Prostate gland (tissue), 2 donors: ENCODE measurements at places on chromosomes 1 and 21.

DNA sequence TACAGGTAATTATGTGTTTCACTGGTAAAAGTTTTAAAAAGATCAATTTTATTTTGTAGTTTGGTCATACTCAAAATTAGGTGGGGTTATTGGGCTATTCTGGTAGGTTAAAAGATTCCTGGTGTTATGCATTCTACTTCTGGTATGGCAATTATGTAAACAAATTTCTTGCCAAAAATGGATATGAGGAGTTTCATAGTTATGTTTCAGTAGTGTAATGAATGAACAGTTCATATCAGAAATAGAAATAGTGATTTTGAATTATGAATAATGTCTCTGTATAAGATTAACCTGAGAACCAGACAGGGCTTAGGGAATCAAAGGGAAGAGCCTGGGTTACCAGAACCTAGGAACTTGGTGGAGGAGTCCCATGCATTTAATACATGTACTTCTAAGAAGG lies 15.9 kb downstream of the ATF6 start:
- H3K4me3 ChIP-seq, result no peak overlapping the region
- H3K36me3 ChIP-seq, result no peaks in the 10 kb centered on the region
- no peaks in the 10 kb centered on the region for H3K4me1 ChIP-seq
- H3K27me3 ChIP-seq, result no peaks in the 10 kb centered on the region
- no peak for DNase-seq

DNA sequence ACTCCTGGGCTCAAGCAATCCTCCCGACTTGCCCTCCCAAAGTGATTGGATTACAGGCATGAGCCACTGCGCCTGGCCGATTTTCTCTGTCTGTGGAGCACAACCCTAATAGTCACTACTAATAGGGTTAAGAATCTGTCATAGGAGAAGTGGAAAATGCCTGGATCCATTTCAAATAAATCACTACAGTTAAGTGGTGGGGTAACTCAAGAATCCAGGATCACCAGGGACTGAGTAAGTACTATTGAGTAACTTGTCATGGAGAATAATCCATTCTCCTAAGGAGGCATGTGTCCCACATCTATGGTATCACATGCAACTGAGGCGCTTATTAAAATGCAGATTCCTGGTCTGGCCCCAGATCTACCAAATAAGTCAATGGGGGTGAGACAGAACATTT lies 53.2 kb downstream of the OPTC start:
- no peak overlapping the region for H3K27ac ChIP-seq
- no peak overlapping the region for H3K4me3 ChIP-seq
- DNase-seq, result no peak
- H3K4me1 ChIP-seq, result no peaks in the 10 kb centered on the region
- no peaks in the 10 kb centered on the region for H3K36me3 ChIP-seq

- H3K4me3 ChIP-seq, result peak overlapping the region; percentile 31
- peak overlapping the region; percentile 59 for H3K27ac ChIP-seq
- H3K36me3 ChIP-seq, result no peaks in the 10 kb centered on the region
Measured at GRCh38 chr1:223748405-223748772, 36.0 kb downstream of the CAPN2 start.

- H3K4me1 ChIP-seq, result no peaks in the 10 kb centered on the region
- no peaks in the 10 kb centered on the region for H3K27me3 ChIP-seq
- H3K27ac ChIP-seq, result no peak overlapping the region
- no peak overlapping the region for H3K4me3 ChIP-seq
Measured at GRCh38 chr1:221159608-221160007, 280.4 kb downstream of the HLX start.

DNA sequence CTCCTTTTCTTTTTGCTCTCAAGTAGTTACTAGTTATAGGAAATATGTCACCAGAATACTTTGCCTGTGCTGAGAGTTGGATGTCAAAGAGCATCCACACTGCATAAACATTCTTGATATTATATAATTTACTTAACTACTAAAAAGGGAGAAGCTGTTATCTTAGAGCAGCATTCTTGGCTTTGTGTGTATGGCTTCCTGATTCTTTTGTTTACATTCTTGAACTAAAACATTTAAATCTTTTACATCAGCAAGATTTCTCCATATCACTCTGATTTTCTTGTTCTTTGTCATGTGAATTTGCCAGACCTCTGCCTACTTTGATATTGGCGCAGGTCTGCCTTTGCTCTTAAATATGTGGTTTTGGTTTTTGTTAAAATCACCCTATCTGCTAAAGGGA lies 48.8 kb downstream of the SUCO start:
- no peaks in the 10 kb centered on the region for H3K27me3 ChIP-seq
- no peak overlapping the region for H3K27ac ChIP-seq
- no peak for DNase-seq
- H3K36me3 ChIP-seq, result no peaks in the 10 kb centered on the region

DNA sequence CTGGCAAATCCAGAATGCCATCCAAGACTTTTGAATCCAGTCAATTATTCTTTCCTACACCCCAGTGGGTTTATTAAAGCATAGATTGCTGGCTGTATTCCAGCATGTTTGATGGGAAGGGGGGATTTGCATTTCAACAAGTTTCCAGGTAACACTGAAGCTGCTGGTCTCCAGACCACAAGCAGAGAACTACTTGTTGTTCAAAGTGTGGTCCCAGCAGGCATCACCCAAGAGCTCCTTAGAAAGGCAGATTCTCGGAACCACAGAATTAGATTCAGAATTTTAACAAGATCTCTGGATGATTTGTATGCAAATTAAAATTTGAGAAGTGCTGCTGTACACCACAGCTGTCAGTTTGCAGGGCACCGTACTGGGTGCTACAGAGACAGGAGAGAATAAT lies 216.3 kb upstream of the FAM78B start:
- H3K27me3 ChIP-seq, result no peaks in the 10 kb centered on the region
- no peaks in the 10 kb centered on the region for H3K4me1 ChIP-seq
- no peak overlapping the region for H3K27ac ChIP-seq
- no peak overlapping the region for H3K4me3 ChIP-seq
- H3K36me3 ChIP-seq, result no peaks in the 10 kb centered on the region

DNA sequence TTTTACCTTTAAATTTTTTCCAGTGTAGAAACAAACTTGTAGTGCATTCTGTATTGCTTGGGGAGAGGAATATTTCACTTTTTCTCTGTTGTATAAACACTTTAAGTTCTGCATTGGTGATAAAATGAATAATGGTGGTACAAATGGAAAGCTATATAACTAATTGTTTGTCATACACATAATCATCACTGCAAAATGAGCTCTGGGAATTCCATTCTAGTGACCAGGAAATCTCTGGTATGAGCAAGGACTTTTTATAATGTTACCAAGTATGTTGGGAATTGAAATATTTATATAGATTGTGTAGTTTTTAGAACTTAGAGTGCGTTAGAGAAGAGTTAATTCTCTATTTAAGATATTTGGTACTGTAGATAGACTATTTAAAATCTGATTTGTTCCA lies 5.0 kb upstream of the FMN2 start:
- no peaks in the 10 kb centered on the region for H3K36me3 ChIP-seq
- no peak overlapping the region for H3K4me3 ChIP-seq
- H3K27me3 ChIP-seq, result peaks cover 3% of the 10 kb centered on the region

DNA sequence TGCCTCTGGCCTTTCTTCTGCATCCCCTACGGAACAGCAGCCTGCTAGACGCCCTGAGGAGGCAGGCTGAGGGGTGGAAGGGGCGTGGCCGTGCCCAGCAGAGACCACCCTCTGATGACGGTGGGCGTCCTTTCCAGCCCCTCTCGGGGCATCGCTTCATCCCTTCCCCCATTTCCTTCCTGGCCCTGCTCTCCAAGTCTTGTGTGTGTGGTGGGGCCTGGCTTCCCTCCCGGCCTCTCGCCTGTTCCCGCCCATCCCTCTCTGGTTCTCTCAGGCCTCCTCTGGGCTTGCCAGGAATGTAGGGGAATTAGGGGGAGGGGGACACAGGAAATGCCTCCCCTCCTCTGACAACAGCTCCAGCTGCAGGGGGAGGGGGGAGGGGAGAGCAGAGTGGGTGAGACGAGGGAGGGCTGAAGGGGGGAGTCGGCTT lies 51.1 kb downstream of the SKI start:
- no peaks in the 10 kb centered on the region for H3K27me3 ChIP-seq
- peaks cover 23% of the 10 kb centered on the region for H3K4me1 ChIP-seq
- H3K36me3 ChIP-seq, result no peaks in the 10 kb centered on the region
- DNase-seq, result no peak
- H3K4me3 ChIP-seq, result no peak overlapping the region

- H3K27me3 ChIP-seq, result no peaks in the 10 kb centered on the region
- H3K4me1 ChIP-seq, result no peaks in the 10 kb centered on the region
- no peak overlapping the region for H3K4me3 ChIP-seq
Measured at GRCh38 chr21:31087639-31088473, 49.6 kb upstream of the KRTAP19-8 start.

- no peak overlapping the region for H3K4me3 ChIP-seq
- no peaks in the 10 kb centered on the region for H3K27me3 ChIP-seq
- DNase-seq, result no peak
- H3K4me1 ChIP-seq, result no peaks in the 10 kb centered on the region
Measured at GRCh38 chr1:190205713-190206112, 272.0 kb downstream of the BRINP3 start.

GRCh38 chr1:932776-933602 lies 9.3 kb downstream of the SAMD11 start:
- H3K4me1 ChIP-seq, result peaks cover 16% of the 10 kb centered on the region
- no peaks in the 10 kb centered on the region for H3K27me3 ChIP-seq
- no peak overlapping the region for H3K4me3 ChIP-seq
- peak; percentile 83 for DNase-seq
- H3K27ac ChIP-seq, result peak overlapping the region; percentile 57

DNA sequence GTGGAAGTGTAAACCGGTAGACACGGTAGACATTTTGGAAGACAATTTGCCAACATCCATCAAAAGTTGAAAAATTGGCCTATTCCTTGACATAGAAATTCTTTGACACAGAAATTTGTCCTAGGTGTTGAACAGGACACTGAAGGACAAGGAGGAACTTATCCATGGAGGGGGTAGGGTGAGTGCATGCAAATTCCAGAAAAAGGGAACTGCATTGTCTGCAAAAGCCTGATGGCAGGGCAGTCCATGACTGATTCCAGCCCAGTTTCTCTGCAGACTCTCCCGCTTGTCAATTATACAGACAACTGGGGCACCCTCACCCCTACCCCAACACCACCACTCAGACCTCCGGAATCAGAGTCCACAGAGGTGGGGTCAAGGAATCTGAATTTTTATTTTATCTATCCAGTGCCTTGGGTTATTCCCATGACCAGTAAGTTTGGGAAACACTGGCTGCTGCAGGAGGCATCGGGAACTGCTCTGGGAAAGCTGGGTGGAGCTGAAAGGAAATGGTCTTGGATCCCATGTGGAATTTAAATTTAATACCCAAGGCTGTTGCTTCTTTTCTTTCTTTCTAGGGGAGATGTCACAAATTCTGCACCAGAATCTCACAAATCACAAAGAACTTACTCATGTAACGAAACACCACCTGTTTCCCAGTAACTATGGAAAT lies 103.3 kb upstream of the SLC45A1 start:
- H3K36me3 ChIP-seq, result no peaks in the 10 kb centered on the region
- no peaks in the 10 kb centered on the region for H3K4me1 ChIP-seq
- H3K4me3 ChIP-seq, result no peak overlapping the region
- DNase-seq, result no peak

DNA sequence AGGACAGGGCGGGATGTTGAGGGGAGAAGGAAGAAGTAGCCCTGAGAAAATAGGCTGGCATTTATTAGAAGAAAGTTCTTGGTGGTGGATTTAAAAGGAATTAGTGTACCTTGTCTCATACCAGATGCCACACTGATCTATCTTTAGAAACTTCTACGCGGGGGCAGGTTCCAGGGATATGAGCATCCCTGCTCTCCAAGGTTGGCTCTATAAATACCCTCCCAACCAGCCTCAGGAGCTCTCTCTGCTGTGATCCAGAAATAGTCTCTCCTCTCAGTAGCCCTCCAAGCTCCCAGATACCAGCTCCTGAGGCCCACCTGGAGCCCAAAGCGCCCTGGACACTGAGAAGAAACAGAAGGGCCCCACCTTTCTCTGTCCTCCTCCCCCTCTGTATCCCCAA lies 128.3 kb upstream of the TNR start:
- no peak overlapping the region for H3K4me3 ChIP-seq
- H3K36me3 ChIP-seq, result no peaks in the 10 kb centered on the region
- DNase-seq, result no peak
- H3K27ac ChIP-seq, result no peak overlapping the region
